ENCODE measurements at places on chromosomes 4 and X.

- DNase-seq: no peak
Measured at GRCh38 chr4:14646831-14647230, 355.4 kb upstream of the CPEB2 start.

DNA sequence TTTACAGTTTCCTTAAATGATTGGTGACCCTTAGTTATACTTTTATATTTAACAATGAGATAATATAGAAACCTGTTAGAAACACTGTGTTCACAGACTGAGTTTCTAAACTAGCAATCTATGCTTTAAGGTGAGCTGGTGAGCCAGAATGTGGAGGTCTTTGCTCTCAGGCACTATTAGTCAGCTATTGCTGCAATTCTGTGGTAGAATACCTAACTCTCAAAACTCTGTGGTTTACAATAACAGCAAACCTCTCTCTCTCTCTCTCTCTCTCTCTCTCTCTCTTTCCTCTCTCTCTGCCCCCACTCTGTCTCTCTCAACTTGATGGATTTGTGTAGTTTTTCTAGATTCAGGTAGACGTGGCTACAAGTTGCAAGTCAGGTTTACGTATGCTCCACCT is 17.6 kb upstream of the LCORL start:
- no peak for DNase-seq

DNA sequence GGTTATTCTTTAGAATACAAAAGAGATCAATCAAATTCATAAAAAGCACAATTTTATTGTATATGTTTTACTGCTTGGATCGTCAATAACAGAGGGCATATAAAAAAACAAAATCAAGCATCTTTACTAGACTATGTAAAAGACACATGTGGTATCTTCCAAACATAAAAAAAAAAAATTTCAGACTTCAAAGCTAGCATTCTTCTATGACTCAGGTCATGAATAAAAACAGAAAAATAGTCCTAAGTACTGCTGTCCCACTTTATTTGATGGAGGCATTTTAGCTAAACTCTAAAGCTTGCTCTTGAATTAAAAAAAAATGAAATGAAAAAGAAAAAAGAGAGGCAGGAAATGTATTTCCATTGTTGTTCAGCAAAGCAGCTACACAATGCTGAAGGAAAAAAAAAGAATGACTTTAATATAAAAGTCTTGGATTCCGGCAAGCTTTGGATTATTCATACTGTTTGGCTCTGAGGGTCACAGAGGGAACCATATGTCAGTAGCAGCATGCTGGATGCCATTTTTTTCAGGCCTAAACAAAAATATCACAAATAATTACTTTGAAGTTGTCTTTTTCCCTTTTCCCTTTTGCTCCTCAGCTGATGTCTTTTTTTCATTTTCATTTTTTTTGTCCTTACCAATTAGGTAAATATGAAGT is 249.1 kb upstream of the DIAPH2 start:
- no peak for DNase-seq

DNA sequence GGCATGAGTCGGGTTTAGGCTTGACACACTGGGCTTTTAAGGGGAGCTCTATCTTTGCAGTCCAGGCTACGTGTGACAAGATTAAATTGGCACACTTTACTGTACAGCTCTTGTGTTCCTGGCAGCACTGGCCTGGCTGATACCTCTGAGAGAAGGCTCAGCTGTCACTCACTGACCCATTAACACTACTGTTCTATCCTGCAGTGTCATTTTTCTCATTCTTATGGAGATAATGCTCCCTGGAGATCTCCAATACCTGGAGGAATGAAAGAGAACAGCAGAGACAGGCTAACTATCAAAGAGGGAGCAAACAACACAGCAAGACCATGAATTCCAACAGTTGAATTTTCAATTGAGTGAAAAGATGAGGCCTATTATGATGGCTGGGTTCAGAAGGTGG is 1.7 kb upstream of the PDHA2 start:
- DNase-seq: no peak

DNA sequence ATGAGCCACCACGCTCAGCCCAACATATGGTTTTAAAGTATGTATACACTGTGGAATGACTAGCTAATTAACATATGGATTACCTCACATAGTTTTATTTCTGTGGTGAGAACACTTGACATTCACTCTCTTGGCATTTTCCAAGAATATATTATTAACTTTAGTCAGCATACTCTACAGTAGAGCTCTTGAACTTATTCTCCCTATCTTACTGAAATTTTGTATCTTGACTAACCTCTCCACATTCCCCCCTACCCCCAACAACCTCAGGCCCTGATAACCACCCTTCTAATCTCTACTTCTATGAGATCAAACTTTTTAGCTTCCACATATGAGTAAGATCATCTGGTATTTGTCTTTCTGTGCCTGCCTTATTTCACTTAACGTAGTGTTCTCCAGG is 38.6 kb upstream of the AGA start:
- DNase-seq: no peak

DNA sequence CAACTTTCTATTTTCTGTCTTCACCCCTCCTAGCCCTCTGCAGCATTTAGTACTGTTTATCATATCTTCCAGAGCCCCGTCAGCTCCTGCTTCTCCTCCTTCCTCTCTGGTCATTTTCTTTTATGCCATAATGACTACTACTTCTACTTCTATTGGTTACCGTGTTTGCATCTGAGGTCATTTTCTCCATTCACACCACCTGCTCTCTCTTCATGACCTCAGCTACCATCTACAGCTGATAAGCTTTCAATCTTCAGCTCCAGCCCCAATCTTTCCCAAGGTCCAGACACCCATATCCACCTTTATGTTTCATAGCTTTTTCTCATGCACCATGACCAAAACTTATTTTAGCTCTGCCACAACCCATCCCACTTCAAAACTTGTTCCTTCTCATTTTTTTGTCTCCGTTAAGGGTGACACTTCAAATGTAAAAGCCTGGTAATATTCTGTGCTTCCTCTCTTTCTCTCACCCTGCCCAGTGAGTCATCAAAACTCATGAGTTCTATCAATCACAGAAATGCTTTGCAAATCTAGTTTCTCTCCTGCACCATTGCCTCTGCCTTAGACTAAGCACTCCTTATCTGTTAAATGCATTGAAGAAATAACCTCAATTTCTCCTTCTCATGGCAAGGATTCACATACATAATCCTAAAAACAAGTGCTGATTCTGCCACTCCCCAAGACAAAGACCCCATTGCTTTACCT is 71.3 kb upstream of the IQCM start:
- no peak for DNase-seq

DNA sequence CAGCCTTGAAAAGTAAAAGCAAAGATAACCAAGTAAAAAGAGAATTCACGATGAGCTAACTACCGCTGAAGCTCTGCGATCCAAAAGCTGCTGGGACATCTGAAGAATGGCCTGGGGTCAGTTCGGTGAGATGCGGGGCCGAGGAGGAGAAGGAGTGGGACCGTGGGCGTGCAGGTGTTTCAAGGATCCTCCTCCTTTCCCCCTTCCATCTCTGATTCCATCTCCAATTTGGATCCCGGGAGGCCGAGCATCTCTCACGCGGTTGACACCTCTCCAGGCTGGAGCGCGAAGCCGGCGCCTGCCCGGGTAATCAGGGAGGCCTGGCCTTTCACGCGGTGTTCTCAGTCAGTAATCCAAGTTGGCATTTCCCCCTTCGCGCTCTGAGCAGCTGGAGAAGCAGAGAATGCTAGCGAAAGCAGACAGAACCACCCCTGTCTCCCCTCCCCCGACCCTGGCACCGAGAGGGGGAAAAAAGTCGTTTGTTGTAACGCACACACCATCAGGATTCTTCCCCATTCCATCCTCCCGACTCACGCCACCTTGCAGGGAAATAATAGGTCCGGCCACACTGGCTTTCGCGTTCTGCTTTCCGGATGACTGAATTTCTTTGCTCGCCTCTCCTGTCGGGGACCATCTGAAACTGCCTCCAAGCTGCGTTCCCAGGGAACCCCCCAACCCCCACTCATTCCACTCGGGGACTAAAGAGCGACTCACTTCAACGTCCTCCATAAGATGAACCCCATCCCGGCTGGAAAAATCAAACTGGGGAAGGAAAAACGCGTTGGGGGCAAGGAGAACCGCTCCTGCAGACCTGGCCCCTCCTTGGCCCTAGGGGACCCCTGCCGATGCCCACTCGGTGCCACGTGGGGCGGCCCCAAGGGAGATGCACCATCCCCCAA is 6.5 kb downstream of the NEUROG2 start:
- DNase-seq: no peak

DNA sequence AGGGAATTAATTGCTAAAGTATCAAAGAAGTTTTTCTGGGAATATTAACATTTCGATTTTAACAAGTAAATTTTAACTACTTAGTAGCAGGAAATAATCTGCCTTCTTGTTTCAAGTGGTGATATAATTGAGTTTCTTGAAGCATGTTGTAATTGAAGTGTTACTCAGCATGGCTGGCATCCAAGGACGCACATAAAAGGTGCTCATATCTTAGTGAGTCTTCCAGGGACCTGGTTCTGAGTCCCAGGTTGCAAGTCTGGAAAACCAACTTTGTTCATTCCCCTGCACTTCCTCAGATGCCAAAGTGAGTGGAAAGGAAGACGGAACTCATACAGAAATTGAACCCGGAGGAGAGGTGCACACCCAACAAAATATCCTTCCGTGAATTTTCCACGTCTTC is 399.6 kb downstream of the NLGN4X start:
- no peak for DNase-seq

DNA sequence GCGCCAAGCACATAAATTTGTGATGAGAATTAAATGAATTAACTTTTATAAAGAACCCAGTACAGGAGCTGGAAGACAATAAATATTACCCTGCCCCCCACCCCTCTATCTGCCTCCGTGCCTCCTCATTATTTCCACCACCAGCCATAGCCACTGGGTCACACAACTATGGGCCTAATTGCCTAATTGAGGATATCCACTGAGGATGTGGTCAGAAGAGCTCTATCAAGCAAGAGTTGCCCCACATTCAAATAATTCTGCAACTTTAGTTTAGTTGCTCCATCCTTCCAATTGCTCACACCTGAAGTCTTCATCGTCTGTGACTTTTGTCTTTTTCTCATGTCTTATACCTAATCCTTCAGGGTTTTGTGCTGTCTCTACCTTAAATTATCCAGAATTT is 9.5 kb upstream of the CXCL8 start:
- no peak for DNase-seq

GRCh38 chr4:184099535-184099966 is 118.1 kb downstream of the ENPP6 start:
- no peak for DNase-seq

- no peak for DNase-seq
Measured at GRCh38 chr4:24650849-24651640, 66.7 kb upstream of the DHX15 start.

DNA sequence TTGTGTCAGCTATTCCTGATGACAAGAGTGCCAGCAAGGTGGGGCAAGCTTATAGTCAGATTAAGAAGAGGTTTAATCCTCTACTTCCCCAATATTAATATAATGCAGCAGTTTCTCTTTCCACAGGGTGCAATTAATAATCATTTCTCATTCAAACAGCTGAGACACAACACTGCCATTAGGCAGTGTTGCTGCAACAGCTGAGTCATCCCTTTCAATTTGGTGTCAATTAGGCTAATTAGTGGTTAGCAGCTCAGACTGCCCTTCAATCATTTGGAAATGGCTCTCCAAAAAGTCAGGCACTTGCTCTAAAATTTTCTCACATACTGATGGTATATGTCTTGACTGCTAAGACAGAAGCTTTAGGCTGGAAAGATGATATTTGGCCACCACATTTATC is 265.7 kb upstream of the FAM241A start:
- DNase-seq: no peak

- no peak for DNase-seq
Measured at GRCh38 chrX:45743081-45743533, 542.4 kb upstream of the DIPK2B start.
